NCI-H1105 treated with DMSO at 0.1 percent for 48 hours (cell line): ENCODE measurements at places on chromosomes 5 and 9.

DNA sequence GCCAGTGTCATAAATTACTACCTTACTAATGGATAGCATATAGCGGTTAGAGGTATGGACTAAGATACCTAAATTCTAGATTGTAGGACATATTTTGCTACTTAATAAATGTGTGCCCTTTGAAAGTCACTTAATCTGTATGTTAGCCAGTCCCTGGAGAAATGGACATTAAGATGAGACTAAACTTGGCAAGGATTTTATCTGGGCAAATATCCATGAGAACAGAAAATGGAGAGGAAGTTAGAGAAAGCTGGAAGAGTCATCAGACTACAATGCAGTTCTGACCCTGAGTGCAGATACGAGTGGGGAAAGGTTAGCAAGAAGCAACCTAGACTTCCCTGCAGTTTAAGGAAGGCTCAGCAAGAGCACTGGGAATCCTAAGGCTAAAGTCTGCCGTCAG, 33.0 kb downstream of the TBCA start:
- no peak for DNase-seq

GRCh38 chr9:112556497-112557442, 70.1 kb downstream of the KIAA1958 start:
- DNase-seq, result no peak

DNA sequence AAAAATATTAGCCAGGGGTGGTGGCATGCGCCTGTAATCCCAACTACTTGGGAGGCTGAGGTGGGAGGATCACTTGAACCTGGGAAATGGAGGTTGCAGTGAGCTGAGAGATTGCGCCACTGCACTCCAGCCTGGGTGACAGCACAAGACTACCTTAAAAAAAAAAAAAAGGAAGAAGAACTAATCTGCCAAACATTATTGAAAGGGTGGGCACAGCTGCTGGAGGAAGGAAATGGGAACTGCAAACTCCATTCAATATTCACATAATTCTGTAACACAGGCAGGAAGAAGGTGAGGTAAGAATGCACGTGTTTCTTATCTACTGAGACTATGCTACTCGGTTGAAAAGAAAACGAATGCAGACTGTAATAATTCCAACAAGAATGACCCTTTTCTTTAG, 121.1 kb upstream of the GNA14 start:
- no peak for DNase-seq

GRCh38 chr5:171953860-171954701, 52.4 kb downstream of the FBXW11 start:
- no peak for DNase-seq

DNA sequence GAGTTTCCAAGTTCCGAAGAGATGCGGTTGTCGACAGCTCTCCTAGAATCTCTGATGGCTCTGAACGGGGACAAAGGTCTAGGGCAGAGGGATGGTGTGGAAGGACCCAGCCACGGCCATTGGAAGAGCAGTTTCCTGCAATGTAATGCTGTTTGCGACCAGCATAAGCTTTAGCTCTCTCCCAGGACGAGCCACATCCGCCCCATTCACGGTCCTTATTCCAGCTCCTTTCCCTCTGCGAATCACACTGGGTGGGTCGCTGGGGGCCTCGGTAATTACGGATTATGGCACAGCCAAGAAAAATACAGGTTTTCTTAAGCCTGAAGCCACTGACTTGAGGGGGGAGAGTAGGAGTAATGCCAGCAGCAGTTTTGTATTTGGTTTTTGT, 22.7 kb downstream of the ANXA2R start:
- peak; percentile 56 for DNase-seq

DNA sequence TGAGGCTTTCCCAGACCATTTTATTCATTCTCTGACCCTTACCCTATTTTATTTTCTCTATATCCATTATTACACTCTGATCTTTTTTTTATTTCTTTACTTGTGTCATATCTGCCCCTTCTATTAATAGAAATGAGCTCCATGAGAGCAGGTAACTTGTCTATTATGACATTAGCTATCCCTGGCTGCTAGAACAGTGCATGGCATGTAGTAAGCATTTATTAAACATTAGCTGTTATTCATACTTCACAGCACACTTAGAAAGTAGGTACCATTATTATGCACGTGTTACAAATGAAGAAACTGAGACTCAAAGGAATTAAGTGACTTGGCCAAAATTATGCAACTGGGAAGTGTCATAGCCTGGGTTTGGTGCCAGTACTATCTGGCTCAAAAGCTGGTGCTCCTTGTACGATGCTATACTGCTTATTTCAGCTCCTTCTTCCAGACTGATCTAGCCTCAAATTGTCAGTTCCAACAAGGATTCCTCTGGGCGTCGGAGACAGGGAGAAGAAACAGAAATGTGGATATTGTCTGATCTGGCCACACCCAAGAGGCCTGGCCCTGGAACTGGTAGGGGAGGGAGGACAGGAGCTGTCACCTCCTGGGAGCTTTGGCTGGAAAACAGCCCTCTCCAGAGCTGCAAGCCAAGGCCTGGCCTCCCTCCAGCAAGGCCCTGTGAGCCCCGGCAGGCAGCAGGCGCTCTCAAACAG, 10.8 kb upstream of the NIPAL4 start:
- DNase-seq, result peak; percentile 6

GRCh38 chr5:158436271-158437065, 577.5 kb upstream of the CLINT1 start:
- no peak for DNase-seq

GRCh38 chr5:50666261-50667022, at the start of gene PARP8:
PARP8 (plus strand) TSS chr5:50666637; CDS start chr5:50667096, 459 bp downstream.
- DNase-seq, result peak; percentile 29

DNA sequence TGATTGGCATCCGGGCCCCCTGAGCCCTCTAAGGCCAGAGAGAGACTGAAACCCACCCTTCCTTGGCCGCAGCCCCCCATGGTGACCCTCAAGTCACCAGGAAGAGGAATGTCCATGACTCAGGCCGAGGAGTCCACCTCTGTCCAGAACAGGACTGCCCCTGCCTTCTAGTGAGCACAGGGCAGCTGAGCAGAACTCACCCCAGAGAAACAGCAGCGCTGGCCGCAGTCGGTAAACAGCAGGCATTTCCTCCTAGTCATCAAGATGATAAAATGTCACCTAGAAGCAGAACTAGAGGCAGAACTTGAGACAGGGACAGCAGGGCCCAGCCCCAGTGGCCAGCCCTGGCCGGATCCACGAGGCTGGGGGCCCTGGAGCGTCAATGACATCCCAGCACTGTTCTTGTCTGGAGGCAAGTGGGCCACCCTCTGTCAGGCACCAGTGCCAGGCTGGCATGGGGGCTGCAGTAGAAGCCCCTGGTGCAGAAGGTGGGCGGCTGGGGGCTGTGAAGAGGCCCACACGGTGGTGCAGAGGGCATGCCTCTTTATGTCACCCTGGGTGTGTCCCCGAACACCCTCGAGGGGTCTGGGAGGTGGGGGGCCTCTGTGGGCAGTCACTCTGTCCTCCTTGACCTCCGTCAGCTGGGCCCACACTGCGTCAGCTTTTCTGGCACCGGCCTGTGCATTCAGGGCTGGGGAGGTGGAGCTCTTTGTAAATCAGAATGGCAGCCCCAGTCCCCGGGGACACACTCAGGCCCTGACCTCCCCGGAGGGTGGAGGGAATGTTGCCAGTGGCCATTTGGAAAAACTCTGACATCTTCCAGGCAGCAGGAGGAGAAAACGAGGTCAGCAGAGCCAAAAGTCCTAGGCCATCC, 83.0 kb downstream of the NTNG2 start:
- no peak for DNase-seq

GRCh38 chr9:72590824-72591223, 69.4 kb downstream of the TMC1 start:
- DNase-seq, result no peak

DNA sequence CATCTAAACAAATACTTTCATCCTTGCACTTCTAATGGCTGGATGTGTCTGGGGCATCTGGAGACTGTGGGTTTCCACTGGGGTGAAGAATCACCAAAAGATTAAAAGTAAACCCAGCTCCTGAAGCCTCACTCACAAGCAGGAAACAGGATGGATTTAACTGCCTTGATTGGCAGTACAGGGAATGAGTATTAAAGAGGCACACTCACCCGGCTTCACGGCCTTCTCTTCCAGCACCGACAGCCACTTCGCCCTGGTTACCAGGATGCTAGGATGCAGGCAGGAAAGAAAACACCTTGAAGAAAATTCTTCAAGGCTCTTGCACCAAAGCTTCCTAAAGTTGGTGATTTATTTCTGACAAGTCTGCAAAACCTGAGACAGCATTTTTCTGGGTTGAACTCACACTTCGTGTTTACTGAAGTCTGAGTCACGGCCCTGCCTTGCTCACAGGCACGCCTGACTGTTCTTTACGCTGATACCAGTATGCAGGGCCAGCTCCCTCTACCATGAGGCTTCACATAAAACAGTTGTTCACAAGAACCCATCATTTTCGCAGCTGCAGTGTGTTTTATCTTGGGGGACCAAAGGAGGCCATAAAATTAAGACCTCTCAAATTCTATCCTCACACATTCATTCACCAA, 56.5 kb upstream of the ZNF354A start:
- no peak for DNase-seq

DNA sequence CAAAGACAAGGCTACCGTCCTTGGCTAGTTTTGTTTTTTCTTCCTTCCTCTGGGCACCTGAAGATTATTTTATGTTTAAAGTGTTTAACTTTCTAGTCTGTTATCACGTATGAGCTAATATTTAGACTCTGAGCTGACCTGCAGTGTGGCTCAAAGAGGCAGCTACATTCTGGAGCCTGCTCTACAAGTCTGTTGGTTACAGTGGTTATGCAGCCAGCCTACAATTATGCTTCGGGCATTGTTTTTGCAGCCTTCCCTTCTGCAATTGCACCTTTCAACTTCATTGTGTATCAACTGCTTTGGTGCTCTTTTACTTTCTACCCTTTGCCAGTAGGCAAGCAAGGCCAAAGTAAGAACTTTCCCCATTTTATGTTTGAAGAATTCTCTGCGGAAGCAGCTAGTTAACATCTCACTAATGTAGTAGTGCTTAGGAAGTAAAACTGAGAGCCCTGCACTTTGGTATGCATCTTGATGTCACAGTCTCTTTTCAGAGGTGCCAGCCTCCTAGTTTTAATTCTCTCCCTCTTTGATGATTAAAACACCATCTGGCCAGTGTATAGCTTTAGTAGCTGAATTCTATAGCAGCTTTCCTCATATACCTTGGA, 322.1 kb downstream of the FAM170A start:
- no peak for DNase-seq

DNA sequence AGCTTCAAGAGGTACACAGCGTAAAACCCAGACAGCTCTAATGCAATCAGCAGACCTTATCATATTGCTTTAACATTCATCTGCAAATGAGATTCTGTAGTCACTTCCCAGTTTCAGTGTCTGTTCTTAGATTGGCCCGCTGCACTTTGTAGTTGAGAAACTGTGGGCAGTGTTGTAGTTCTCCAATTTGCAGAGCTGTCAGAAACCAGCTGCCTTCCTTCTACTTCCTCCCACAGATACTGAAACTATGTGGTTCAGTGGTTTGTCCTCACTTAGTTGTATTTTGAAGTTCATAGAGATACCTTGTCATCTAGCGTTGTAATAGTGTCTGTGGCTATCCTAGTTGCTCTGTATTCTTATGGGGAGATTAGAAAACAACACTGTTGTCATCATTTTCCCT, 39.6 kb upstream of the TRIM36 start:
- DNase-seq, result no peak

DNA sequence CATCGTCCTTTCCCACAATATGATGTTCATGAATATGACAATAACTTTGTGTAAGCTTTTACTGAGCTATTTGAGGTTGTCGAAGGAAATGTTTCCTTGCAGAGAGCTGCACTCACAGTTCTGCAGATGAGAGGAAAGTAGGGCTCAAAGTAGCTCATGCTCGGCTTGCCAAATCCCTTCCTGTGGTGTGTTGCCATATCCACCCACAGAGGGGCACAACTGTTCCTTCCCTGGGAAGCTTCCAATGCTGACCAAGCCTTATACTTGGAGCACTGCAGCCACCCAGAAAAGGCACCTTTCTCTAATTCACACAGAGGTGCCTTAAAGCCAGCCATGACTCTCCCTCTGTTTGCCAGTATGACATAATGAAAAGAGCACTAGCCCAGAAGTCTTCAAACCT, 390.3 kb downstream of the CAAP1 start:
- no peak for DNase-seq

GRCh38 chr5:107589520-107590193, 81.1 kb downstream of the EFNA5 start:
- no peak for DNase-seq

DNA sequence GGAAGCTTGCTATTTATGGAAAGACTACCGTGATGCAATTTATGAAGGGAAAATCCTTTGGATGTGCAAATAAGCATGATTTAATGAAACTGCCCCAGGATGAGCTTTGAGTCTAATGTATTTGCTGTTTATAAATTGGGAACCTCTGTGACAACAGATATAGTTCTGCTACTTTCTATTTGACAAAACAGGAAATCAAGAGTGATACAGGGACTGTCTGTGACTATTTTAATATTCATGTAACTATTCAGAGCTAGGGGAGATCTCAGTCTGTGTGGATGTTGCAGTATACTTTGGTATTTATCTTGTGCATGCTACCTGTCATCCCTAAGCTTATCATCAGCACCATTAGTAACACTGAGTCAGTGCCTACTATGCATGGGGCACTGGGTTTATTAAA, 132.1 kb downstream of the PDZD2 start:
- no peak for DNase-seq

DNA sequence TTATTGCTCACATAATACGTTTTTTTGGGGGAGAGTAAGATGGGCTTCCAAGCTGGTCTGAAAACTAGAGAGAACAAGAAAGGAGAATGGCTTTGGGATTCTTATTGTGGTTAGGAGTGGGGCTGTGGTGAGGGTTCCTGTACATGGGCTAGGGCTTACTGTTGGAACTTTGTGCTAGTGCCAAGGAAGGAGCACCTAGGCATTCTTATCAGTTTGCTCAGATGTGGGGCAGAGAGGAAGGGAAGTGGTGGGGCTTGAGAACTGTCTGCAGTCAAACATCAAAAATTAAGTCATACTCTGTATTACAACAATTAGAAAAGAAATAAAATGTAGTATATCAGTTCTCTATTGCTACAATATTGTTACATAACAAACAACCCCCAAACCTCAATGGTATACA, 4.0 kb upstream of the THBS4 start:
- no peak for DNase-seq

- no peak for DNase-seq
Observed at GRCh38 chr5:124444147-124444775, 302.2 kb downstream of the ZNF608 start.

DNA sequence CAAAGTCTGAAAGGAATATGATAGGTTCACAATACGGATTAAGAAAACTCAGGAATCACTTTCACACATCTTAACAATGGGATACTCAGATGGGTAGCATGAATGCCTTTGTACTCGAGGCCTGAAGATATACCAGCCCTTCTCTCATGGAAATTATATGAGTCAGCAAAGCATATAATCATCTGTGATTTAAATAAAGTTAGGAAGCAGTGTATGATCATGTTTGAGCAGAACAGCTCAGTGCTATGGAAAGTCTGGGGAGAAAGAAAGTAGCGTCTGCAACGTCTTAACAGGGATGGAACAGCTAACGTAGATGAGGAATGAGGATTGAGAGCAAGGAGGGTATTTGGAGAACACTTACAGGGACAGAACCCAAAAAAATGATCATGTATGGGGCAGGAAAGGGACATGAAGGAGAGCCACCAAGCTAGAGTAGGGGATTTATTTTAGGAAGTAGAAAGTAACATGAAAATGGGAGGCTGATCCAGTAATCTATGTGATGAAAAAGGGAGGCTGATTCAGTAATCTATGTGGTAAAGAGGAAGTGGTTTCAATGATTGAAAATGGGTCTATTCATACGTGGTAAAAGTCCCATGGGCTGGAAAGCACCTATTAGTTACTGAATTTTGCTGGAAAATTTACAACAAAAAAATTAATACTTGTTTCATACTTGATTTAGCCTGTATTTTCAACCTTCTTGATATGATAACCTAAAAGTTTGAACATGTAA, 85.9 kb downstream of the GNA14 start:
- DNase-seq, result no peak
